ENCODE measurements at places on chromosomes 2 and 18.

GRCh38 chr2:69490486-69490885, 53.3 kb upstream of the NFU1 start:
- no peak for DNase-seq

GRCh38 chr2:34547340-34547739, 948.2 kb upstream of the FAM98A start:
- DNase-seq: no peak

DNA sequence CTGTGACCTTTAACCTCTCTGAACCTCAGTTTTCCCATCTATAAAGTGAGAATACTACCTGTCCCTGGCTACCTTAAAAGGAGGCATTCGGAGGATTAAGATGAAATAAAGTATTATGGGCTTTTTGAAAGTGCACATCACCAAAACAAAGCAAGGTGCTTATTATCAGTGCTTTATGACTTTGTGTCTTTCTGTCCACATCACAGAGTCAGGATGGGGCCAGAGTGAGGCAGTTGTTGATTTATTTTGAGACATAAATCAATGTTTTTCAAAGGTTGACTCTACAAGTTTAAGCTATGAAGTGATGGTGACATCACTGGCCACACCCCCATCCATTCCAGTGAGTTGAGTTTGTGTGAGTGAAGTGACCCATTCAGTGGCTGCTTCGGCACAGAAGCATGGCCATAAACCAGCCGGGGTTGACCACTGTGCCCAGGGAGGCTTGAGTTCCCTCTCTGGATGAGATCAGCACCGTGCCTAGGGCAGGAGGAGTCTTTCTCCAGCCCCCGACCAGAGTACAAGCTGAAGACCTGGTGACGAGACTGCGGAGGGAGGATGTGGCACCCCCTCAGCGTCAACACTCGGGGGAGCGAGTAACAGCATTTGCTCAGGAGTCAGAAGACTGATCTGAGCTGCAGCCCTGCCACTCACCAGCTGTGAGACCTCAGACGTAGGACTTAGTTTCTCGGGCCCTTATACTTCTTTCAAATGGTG, 89.0 kb upstream of the PPP1CB start:
- DNase-seq: peak; percentile 60

DNA sequence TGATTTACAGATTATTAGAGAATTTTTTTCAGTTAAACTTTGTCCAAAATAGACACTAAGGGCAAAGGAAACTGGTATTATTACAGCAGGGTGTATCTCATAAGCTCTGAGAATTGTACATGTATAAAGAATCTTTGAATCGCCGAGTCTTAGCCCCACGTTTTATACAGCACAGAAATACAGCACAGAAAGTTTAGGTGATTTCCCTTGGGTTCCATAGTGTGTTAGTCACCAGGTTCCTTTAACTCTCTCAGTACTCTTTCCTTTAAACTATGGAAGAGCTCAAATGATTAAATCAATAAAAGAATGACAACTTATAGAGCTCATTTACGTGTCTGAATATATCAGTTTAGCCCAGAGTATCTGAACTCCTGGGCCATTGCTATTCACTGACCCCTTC, 256.8 kb downstream of the NEDD4L start:
- DNase-seq: no peak

DNA sequence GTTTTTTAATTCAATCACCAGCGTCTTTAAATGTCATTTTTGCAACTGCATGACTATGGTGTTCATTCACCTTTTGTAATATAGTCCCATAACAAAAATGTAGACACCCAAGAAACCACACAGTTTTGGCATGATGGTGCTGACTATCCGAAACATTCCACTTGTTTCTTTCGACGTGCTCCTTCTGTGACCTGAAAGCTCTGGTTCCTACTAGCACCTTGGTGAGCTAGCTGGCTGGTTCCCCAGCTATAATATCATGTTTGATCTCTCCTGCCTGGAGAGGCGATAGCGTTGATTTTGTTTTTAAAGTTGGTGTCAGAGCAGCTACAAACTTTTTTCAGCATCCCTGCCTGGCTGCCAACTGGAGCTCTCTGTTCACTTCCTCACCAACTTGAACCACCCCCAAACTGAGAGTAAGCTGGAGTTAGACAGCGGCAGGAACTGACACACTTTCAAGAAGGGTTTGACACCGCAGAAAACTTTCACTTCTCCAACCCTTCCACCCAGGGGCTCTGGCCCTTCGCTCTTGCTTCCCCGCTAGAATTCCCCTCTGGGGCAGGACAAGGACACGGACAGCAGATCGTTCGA, 1.1 kb downstream of the ATAD2B start:
- DNase-seq: peak; percentile 67

DNA sequence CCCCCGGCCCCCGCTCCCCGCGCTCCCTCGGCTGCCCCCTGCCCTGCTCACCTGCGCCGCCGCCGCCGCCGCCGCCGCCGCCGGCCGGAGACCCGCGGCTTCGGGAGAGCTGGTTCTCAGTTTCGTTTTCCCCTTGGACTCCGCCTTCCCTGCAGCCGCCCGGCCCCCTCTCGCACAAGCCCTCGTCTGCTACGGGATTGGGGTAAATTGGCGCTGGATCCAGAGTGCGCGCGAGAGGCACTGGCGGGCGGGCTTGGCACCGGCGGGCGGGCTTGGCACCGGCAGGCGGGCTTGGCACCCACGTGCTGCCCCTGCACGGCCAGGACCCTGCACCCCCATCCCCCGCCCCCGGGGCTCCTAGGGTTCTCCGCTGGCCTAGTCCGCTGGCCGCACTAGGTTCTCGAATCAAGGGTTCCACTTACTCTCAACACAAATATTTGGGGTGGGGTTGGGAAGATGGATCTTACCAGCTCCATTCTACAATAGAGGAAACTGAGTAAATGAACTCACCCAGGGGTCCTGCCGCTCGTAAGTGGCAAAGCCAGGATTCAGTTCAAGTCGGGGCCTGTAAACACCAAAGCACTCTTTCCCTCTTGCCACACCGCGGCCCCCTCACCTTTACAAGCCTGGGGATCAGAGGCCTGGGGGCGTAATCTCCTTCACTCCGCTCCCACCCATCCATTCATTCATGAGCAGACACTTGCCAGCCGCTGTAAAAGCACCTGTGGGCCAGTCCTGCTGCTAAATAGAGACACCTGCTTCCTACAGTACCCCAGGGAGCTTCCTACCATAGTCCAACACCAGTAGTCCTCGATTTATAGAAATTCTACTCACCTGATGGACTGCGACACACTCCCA, at the start of gene EIF2AK2:
Gene EIF2AK2 (minus strand): TSS at position 124 of the 858 bp plus-strand sequence. CDS start 9,174 bp downstream, outside the sequence.
- DNase-seq: peak; percentile 84

GRCh38 chr2:11534071-11534745, 363 bp downstream of the GREB1 start:
- no peak for DNase-seq

GRCh38 chr2:21249367-21249766, 125.6 kb downstream of the TDRD15 start:
- no peak for DNase-seq

DNA sequence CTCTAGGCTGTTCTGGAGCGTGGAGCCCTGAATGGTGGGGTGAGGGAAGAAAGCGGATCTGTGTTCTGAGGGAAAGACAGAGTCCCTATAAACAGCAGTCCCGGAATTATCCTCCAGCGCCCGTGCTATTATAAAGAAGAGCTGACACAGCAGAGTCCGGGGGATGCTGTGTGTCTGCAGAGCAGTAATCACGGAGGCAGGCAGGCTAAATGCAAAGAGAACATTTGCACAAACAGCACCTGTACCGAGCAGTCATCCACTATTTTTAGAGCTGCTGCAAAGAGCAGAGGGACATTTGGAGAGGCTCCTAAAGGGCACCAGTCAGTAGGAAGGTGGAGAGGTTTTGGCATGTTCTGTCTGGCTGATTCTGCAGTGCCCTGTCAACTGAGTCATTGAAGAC, 293.8 kb upstream of the SLC14A2 start:
- no peak for DNase-seq

DNA sequence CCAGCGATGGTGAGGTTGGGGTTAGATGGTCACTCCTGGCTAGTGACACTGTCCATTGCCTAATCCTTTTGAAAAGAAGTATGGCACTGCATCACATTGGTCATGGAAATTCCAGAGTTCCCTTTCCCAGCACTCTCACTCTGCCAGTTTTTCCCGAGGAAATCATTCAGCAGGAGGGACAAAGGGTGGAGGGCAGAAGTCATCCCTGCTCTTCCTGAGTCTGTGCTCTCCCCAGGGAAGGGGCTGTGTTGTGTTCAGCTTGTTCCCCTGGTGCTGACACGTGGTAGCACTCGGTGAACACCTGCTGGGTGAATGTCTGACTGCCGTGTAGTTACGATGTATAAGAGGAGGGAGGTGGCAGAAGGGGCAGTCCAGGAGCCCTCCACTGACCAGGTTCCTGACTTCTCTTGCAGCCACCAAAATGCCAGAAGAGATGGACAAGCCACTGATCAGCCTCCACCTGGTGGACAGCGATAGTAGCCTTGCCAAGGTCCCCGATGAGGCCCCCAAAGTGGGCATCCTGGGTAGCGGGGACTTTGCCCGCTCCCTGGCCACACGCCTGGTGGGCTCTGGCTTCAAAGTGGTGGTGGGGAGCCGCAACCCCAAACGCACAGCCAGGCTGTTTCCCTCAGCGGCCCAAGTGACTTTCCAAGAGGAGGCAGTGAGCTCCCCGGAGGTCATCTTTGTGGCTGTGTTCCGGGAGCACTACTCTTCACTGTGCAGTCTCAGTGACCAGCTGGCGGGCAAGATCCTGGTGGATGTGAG, 21.6 kb downstream of the STEAP3 start:
- DNase-seq: no peak

- DNase-seq: no peak
Measured at GRCh38 chr2:190099890-190100697, 37.6 kb upstream of the MSTN start.

GRCh38 chr18:70295192-70296188, 6.6 kb downstream of the SOCS6 start:
- DNase-seq: no peak

DNA sequence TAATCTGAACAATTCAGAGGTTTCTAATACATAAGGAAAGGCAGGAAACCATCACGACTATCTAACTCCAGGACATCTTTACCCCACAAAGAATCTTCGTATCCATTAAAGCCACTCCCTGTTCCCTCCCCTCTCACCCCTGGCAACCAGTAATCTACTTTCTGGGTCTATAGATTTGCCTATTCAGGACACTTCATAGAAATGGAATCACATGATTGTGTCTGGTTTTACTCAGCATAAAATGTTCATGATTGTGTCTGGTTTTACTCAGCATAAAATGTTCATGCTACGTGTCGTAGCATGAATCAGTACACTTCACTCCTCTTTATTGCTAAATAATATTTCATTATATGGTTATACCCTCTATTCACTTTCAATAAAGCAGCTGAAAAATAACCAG, 11.6 kb downstream of the FECH start:
- no peak for DNase-seq

GRCh38 chr2:39059366-39059952, 61.4 kb downstream of the SOS1 start:
- DNase-seq: peak; percentile 15

GRCh38 chr2:236862961-236863728, 222.5 kb upstream of the COPS8 start:
- DNase-seq: no peak

DNA sequence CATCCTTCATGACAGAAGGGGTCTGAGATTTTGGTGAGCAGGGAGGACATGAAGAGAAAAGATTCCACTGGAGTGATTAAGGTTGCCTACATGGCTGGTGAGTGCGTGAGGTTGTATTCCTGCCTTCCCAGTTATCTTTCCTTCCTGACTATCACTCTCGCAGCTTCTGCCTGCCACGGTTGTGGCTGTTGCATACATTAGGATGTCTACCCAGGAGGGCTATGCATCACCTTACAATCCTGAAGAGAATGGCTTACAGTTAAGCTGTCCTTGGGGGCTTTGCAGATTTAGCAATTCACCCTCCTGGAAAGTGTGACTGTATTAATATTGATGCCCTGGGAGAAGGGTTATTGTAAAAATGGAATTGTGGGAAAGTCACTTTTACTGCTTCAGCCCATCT, 571.0 kb downstream of the TSN start:
- DNase-seq: no peak

- DNase-seq: peak; percentile 40
Measured at GRCh38 chr2:224023188-224023587, 15.9 kb downstream of the SERPINE2 start.

- no peak for DNase-seq
Measured at GRCh38 chr2:155026651-155027174, 328.2 kb downstream of the KCNJ3 start.

DNA sequence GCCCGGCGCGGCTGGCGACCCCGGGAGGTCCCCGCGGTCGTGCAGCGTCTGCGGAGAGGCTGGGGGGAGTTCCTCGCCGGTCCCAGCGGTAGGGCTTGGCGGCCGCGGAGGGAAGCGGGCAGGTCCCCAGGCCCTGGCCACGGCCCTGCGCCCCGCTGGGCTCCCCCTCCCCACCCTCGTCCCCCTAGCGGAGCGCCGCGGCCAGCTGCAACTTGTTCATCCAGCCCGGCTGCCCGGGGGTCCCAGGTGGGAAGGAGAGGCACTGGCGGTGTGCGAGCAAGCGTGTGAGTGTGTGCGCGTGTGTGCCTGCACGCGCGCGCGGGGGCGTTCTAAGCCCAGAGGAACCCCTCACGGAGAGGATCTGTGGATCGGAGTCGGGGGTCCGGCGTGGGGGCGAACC, 1.3 kb downstream of the PTPRM start:
- DNase-seq: no peak

Data from A172 (cell line).